ENCODE measurements at places on chromosomes 12 and 14.

DNA sequence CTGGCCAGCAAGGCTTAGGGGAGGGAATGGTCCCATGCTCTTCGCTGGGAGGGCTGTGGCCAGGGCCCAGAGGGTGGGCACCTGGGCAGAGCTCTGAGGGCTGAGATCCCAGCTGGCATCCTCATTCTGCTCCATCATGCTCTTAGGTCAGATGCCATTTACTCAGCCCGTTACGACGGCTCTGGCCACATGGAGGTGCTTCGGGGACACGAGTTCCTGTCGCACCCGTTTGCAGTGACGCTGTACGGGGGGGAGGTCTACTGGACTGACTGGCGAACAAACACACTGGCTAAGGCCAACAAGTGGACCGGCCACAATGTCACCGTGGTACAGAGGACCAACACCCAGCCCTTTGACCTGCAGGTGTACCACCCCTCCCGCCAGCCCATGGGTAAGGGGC, 30.8 kb upstream of the LRP1-AS start:
- DNase-seq = no peak

DNA sequence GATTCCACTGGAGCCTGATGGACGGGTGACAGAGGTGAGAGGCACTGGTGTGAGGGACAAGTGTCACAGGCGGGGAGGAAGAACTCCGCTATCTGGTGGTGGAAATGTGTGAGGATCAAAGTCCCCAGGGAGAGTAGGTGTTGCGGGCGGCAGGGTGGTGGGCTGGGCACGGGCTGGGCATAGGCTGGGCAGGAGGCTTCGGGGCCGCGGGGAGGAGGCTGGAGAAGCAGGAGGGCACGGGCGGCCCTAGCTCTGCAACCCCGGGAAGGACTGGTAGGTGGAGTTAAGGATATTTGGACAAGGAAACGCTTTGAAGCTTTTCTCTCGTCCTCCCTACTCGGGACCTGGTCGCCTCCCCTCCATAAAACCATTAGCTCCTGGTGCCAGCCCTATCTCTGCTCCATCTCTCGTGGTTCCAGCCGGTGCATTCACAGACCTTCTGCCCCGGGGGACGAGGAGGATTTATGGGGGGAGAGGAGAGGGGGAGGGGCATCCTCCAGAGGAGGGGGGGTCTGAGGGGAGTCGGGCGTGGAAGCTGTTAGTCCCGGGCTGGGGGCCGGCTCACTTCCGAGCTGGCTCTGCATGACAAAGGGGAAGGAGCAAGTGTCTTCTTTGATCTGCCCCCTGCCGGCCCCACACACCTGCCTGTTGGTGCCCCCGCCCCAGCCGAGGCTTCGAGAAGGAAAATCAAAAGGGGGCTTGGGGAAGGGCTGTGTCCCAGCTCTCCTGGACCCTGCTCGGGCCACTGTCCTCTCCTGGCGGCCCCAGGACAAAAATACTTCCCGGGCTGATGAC, 504 bp downstream of the WNT5B start:
- no peak for DNase-seq

- no peak for DNase-seq
Observed at GRCh38 chr12:96770219-96771102, 136.6 kb upstream of the NEDD1 start.

DNA sequence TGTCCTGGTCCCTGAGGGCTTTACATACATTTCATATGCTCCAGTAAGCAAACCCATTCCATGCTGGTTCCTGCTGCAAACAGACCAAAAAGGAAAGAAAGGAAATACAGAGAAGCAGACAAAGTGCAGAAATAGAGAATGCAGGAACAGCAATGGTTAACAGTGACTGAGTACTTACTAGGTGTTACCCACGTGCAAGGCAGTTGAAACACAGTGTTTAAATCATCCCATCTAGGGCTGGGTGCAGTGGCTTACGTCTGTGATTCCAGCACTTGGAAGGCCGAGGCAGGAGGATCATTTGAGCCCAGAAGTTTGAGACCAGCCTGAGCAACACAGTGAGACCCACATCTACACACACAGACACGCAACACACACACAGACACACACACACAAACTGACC, 21.2 kb upstream of the NINJ2 start:
- DNase-seq = no peak

GRCh38 chr14:31229638-31230572, 22.3 kb upstream of the HECTD1 start:
- peak; percentile 90 for DNase-seq

DNA sequence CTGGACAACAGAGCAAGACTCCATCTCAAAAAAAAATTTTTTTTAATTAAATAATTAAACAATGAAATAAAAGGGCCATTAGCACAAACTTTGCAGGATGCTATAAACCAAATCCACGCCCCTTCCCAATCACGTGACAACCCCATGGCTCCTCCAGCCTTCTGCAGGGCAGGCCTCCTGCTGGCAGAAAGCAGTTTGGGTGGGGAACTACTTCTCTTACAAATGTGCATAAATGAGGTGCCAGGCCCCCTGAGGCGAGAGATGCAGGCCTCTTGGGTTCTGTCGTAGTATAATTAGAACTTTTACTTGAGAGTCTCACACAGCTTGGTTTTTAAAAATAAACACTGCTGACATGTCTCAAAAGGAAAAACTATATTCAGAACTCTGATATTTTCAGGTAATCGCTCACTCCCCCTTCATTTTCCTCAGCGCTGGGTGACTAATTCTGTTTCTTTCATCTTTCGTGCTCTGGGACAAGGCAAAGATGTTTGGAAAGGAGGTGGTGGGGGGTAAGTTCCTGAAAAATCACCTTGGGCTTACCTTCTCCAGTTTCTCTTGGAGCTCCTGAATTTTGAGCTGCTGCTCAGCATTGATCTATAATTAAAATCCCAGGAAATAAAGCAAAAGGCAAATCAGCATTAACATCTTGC, 101.7 kb downstream of the CIT start:
- no peak for DNase-seq

GRCh38 chr12:42267413-42268190, 29.6 kb upstream of the YAF2 start:
- DNase-seq = no peak

DNA sequence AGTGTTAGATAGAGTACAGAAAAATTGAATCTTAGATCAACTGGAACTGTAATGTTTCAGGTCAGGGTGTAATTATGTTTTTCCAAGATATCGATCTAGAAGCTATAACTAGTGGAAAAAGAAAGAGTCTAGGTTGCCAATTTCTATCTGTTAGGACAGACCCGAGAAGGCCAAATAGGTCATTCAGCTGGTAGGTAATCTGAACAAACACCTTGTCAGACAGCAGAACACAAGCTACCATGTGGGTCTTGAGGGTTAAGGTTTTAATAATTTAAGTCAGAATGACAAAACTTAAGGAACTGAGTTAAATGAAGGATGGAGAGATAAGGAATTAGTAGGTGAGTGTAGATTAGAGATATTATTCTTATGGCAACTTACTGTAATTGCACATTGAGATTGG, 44.9 kb upstream of the KCNMB4 start:
- DNase-seq = no peak

DNA sequence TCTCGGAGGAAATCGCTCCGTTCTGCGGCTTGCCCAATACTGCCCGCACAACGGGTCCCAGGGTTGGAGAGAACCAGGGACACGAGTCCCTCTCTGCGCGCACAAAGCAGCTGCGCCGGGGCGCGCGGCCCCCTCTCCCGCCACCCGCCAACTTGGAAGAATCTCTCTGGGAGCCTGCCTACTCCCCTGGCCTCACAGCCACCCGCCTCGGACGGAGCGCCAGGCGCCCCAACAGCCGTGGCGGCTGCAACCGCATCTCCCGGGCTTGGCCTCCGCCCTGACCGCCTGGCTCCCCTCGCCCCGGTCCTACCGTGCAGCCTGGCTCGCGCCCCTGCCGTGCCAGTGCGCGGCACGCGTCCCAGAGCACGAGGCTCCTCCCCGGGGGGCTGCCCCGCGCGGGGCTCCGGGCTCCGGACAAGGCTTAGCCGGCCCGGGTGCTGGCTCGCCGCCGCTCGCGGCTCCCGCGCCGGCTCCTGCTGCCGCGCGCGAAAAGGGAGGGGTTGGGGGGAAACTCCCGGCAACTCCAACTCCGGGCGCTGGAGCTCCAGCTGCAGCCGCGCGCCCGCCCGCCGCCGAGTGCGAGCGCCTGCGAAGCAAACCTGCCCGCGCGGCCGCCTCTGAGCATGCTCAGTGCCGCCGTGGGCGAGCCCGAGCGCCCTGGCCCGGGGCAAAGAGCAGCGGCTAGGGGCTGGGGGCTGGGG, at the start of gene STXBP6:
STXBP6 (minus strand) TSS at position 580 of the 701 bp plus-strand sequence. CDS start 75,329 bp downstream, outside the sequence.
- no peak for DNase-seq

Data from ACHN (cell line).